ENCODE measurements at places on chromosomes 4 and X. TPM values are rescaled to one million over a fixed set of nuclear protein-coding genes. Genes with fewer than 3 reads are reported as not detected.

GRCh38 chrX:10502961-10503360 is 117.4 kb downstream of the MID1 start:
- no peak for DNase-seq

- no peak for DNase-seq
These were observed 104.7 kb upstream of the BCOR start for GRCh38 chrX:40202456-40202855.

DNA sequence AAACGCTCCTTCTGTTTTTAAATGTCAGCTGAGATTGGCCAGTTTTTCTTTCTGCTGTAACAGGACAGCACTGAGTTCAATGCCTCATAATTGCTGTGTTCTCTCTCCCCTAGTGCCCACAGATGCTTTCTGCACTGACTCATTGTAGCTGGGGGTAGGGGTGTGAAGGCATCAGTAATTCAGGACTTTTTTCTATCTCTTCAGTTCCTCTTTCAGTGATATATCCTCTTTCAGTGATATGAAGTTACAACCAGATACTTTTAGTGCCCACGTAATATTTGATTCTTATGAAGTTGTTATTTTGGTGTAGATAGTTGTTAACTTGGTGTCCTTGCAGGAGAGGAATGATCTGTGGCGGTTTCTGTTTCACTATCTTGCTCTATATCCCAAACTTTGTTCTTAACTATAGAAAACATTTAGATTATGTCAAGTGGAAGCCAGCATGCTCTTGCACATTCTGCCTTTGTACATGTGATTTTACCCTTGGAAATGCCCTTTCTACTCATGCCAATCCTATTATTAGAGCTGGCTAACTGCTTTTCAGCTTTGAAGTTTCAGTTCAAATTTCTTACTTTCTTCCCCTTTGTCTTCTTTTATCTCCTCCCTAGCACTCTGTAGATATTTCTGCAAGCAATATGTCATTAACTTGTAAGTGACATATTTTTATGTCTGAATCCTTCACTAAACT is 1258.4 kb downstream of the FAM133A start:
- DNase-seq: no peak

DNA sequence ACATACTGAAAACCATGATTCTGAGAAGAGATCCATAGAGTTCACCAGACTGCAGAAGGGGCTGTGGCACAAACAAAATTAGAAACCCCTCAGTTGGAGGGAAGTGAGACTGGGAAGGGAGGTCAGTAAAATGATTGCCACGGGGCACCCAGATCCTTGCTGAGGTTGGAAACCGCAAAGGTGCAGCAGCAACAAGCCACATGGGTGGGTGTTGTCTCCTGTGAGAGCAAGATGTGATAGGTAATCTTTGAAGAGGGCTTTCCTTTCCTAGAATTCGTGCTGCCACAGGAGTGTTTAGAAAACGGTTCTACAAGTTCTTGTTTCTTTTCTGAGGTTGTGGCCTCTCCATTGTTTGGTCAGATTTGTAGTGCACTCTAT is 85.5 kb downstream of the NFKB1 start:
- DNase-seq: no peak

DNA sequence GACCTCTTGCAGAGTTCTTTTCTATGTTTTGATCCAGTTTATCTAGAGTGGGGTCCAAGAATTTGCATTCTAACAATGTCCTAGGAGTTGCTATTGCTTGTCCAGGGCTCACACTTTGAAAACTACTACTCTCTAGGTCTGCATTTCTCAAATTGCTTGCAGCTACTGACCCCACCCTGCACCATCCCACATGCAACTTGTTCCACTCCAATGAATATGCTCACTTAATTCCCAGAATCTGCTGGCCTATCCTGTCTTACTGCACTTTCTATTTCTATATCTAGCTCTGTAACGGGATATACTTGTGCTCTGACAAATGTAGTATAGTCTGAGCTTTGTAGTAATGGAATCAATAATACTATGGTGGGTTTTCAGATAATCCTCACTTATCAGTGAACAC is 570.3 kb downstream of the IQCM start:
- DNase-seq: no peak

DNA sequence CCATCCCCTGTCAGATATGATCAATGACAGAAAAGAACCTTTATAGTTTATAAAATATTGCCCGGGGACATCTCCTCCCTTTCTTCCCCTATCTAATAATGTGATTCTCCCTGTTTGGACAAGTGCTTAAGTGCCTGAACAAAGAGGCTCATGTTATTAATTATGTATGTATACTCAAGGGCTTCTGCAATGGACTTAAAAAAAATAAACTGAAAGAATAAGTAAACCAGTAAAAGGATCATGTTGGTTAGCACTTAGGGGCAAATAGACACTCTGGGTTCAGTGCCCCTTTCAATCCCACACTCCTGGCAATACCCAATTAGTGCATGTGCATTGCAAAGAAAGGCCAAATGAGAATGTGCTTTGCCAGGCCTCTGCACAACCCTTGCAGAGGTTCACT is 30.7 kb upstream of the RPS6KA6 start:
- no peak for DNase-seq

- DNase-seq: no peak
These were observed 16.4 kb upstream of the ACE2 start for GRCh38 chrX:15617111-15617510.

DNA sequence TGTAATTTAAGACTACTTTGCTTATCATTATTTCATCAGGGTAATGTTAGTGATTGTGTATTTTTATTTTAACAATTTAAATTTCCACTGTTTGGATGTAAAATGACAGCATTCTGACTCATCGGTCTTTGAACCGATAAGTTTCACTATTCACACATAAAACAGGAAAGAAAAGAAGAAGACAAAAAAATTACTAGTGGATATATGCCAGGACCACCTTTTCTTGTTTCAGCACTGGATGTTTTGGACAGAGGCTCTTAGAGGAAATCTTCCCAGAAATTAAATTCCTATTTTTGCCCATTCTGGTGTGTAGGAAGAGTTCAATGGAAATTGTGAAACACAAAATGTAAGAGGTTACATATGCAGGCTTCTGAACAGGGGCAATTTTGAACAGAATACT is 57.4 kb downstream of the VEGFC start:
- DNase-seq: no peak

DNA sequence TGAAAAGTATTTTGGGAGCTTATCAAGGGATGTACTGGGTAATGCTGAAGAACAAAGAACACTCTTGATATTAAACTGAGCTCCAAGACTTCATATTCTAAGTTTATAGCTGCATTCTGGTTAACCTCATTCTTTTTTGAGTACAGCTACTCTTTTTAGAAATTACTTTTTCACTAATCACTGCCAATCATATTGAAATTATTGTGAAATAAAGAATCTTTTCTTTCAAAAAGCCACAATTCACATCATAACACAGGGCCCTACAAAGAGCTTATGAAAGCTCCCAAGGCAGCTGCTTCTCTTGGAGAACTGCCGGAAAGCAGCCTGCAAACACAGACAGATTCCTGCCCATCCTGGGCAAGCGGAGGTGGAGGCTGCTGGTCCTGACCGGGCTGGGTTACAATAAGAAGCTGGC is 121.4 kb downstream of the RNF150 start:
- DNase-seq: no peak

GRCh38 chrX:148567229-148567628 is 66.8 kb downstream of the AFF2 start:
- no peak for DNase-seq

DNA sequence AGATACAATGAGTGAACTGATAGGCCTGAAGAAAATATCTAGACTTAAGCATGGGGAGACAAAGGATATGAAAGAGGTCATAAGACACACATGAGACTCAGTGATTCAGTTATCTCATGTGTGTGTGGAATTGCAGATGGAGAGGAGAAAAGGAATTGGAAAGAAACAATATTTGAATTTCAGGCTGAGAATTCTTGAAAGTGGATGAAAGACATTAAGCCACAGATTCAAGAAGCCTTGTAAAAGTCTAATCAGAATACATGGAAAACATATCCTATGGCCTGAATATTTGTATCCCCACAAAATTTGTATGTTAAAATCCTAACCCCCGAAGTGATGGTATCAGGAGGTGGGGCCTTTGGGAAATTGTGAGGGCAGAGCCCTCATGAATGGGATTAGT is 28.3 kb downstream of the NSUN7 start:
- no peak for DNase-seq

GRCh38 chrX:119492463-119492862 is 24.2 kb downstream of the SLC25A5 start:
- no peak for DNase-seq

GRCh38 chr4:109313168-109314133 is 11.0 kb upstream of the COL25A1 start:
- no peak for DNase-seq

- DNase-seq: no peak
These were observed 264.0 kb upstream of the PITX2 start for GRCh38 chr4:110886856-110887255.

GRCh38 chr4:133801883-133802282 is 399.7 kb downstream of the PABPC4L start:
- no peak for DNase-seq

- no peak for DNase-seq
These were observed 43.2 kb downstream of the KIT start for GRCh38 chr4:54700986-54701385.

DNA sequence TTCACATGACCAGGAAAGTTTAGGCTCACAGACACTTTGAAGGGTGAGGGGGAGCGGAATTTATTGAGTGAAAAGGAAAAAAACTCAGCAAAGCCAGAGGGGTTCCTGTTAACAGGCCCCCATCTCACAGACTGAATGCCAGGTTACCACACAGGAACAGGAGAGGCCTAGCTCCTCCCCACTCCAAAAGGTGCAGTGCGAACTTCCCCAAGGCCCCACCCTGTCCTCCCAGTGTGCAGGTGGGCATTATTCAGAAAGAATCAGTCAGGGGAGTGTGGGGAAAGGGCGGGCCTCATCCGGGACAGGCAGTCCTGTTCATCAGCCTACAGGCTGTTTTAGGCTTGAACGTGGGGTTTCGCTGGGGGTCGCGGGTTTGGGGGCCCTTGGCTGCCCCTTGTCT is 4.0 kb downstream of the OTC start:
- no peak for DNase-seq

- DNase-seq: no peak
These were observed 580.4 kb upstream of the ADGRL3 start for GRCh38 chr4:60619531-60620305.

GRCh38 chrX:47587906-47588735 is 5.9 kb downstream of the TIMP1 start:
- no peak for DNase-seq

- no peak for DNase-seq
These were observed 15.6 kb downstream of the PGK1 start for GRCh38 chrX:78119521-78120227.

DNA sequence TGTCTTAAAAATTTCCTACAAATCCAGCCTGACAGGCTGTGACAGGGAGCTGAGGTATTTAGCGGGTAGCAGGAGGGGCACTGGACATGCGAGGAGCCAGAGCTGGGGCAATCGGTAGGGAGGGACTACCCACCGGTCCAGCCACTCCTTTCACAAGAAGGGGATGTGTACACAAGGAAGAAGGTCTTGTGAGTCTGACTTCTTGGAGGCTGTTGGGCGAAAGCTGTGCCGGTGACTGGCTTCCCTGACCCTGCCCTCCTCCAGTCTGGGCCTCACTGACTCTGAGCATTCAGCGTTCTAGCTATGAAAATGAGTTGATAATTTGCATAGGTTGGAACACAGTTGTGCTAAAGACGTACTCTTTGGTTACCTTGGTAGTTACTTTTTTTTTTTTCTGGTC is 12.7 kb upstream of the CXCL8 start:
- DNase-seq: no peak

GRCh38 chrX:132470831-132471230 is 18.0 kb downstream of the MBNL3 start:
- DNase-seq: no peak

DNA sequence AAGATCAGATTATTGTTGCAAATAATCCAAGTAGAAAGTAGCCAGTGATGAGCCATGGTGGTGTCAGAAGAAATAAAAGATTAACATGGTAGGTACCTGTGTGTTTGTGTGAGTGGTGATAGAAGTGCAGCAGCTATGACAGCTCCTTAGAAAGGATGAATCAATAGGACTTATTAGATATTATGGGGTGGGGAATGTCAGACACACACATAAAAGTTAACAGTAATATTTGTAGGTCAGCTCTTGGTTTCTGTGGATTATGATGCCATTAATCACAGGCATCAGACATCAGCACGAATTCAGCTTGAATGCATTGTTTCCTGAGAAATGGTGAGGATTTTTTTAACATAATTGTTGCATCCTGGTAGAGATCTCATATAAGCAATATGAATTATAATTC is 695.7 kb downstream of the CENPC start:
- DNase-seq: no peak

The IL1RAPL1 gene
- 2.6 TPM for total RNA-seq

The PSAPL1 gene
- total RNA-seq: 1.2 TPM

The RASGEF1B gene
- total RNA-seq: 8.3 TPM

The ARSJ gene
- 4.9 TPM for total RNA-seq

The SYNPO2 gene
- 22.9 TPM for total RNA-seq

The JADE3 gene
- total RNA-seq: 21.1 TPM

The HELT gene
- total RNA-seq: not detected

The NSG1 gene
- total RNA-seq: 71.9 TPM

The FGF13 gene
- 13.4 TPM for total RNA-seq

The RAB41 gene
- total RNA-seq: not detected

The ARHGAP4 gene
- total RNA-seq: 8.8 TPM

The GLRA3 gene
- total RNA-seq: 0.60 TPM

The PCSK1N gene
- total RNA-seq: 109 TPM

The ARHGEF6 gene
- total RNA-seq: 3.8 TPM

The H2BW2 gene
- total RNA-seq: not detected

The CDX4 gene
- total RNA-seq: not detected

The TRPC5OS gene
- not detected for total RNA-seq
